ENCODE measurements at places on chromosomes 13 and 19.

DNA sequence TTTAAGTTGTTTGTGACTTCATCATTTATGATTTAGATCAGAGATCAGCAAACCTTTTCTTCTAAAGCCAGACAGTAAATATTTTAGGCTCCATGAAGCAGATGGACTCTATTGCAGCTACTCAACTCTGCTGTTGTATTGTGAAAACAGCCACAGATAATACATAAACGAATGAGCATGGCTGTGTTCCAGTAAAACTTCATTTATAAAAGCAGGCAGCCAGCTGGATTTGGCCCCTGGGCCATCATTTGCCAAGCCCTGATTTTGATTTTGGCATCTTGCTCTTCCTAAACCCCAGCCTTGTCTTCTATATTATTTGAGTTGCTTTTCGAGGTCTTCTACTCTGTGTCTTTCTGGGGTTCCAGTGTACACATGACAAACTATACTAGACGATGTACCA is 41.3 kb downstream of the RNASEH2B start:
- DNase-seq, result no peak

GRCh38 chr13:50123002-50123401 is 107.8 kb downstream of the KCNRG start:
- no peak for DNase-seq

- no peak for DNase-seq
These were observed 955.6 kb downstream of the UQCRFS1 start for GRCh38 chr19:28257396-28257795.

DNA sequence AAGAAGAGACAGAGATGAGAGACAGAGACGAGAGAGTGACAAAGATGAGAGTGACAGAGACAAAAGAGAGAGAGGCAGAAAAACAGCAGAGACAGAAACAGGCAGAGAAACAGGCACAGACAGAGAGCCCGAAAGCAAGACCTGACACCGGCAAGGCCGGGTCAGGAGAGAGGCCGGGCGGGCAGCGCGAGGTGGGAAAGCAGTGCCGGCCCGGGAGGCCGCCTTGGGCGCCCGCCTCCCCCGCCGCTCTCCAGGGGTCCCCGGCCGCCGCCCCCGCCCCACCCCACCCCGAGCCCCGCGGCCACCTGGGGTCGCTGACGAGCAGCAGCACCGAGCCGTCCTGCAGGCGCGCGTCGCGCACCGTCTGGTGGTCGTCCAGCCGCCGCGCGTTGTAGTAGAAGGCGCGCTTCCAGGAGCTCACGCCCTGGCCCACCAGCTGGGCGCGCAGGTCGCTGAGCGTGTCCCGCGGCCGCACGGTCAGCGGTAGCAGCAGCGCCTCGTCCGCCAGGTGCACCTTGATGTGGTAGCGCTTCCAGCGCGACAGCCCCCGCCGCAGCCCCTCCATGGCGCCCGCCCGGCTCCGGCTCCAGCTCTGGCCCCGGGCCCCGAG is at the start of gene TINCR:
TSS of gene TINCR (minus strand) at position 594 of the 610 bp plus-strand sequence.
- DNase-seq, result no peak

DNA sequence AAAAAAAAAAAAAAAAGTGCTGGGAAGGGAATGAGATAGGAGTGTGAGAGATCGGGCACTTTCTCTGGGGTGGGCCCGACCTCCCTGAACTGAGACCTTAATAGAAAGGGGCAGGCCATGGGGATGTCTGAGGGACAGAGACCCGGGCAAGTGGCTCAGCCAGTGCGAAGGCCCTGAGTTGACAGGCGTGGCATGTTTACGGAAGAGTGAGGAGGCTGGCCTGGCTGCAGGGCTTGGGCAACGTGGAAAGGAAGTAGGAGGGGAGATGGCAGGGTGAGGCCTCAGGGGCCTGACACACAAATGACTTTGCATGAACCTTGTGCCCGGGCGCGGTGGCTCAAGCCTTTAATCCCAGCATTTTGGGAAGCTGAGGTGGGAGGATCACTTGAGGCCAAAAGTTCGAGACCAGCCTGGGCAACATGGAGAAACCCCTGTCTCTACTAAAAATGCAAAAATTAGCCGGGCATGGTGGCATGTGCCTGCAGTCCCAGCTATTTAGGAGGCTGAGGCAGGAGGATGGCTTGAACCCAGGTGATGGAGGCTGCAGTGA is 13.9 kb downstream of the FCHO1 start:
- no peak for DNase-seq

Data from EL (cell line).